ENCODE measurements at places on chromosomes 16 and 17. TPM values are rescaled to one million over a fixed set of nuclear protein-coding genes. Genes with fewer than 3 reads are reported as not detected.

- no peaks in the 10 kb centered on the region for H3K36me3 ChIP-seq
- no peak overlapping the region for H3K27ac ChIP-seq
- H3K4me1 ChIP-seq, result no peaks in the 10 kb centered on the region
- DNase-seq, result no peak
- peaks cover 7% of the 10 kb centered on the region for H3K27me3 ChIP-seq
Observed at GRCh38 chr17:37710344-37710886, 34.4 kb downstream of the HNF1B start.

GRCh38 chr17:43018932-43019331 is 3.3 kb downstream of the VAT1 start:
- H3K4me1 ChIP-seq, result peaks cover 26% of the 10 kb centered on the region
- DNase-seq, result no peak
- no peaks in the 10 kb centered on the region for H3K36me3 ChIP-seq
- peaks cover 3% of the 10 kb centered on the region for H3K27me3 ChIP-seq
- H3K4me3 ChIP-seq, result no peak overlapping the region

The ZNF500 gene
- polyA plus RNA-seq, result 4.4 TPM

DNA sequence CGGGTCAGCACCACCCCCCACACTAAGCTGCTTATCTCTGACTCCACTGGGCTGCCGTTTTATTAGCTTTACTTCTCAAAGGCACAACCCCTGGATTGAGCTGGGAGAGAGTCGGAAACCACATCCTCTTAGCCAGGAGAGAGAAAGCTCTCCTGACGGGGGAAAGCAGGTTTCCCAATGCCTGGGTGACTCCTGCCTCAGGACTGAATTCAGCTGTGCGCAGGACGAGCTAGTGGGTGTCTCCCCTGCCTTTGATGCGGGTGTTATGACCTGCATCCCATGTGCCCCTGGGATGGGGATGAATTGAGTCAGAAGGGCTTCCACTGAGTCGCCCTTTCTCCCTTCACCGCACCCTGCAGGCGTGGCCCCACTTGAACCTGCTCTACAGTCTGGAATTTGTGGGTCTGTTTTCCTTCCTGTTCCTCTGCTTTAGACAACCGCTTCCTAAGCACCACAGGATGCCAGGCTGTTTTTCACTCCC is 819.2 kb upstream of the EEF2KMT start:
- H3K27me3 ChIP-seq, result no peaks in the 10 kb centered on the region
- H3K4me1 ChIP-seq, result no peaks in the 10 kb centered on the region
- no peak for DNase-seq
- no peak overlapping the region for H3K27ac ChIP-seq
- H3K4me3 ChIP-seq, result no peak overlapping the region
- H3K36me3 ChIP-seq, result peaks cover 3% of the 10 kb centered on the region

The LDHD gene
- polyA plus RNA-seq, result 0.16 TPM

The CCT6B gene
- polyA plus RNA-seq, result not detected

DNA sequence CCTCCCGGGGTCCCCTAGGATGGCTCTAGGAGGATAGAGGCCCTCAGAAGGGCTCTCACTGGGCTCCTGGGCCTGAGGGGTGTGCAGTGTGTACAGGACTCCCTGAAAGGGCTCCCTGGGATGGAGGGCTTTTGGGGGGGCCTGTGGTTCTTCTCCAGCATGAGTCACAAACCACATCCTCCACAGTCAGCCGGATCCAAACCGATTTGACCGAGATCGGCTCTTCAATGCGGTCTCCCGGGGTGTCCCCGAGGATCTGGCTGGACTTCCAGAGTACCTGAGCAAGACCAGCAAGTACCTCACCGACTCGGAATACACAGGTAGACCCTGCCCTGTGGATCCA is 4.5 kb downstream of the TRPV2 start:
- peak overlapping the region; percentile 91 for H3K27ac ChIP-seq
- peak overlapping the region; percentile 10 for H3K4me3 ChIP-seq
- peak; percentile 18 for DNase-seq
- peaks cover 49% of the 10 kb centered on the region for H3K4me1 ChIP-seq
- H3K36me3 ChIP-seq, result peaks cover 12% of the 10 kb centered on the region

- H3K27me3 ChIP-seq, result peaks cover 5% of the 10 kb centered on the region
- no peaks in the 10 kb centered on the region for H3K36me3 ChIP-seq
- H3K4me3 ChIP-seq, result no peak overlapping the region
- no peaks in the 10 kb centered on the region for H3K4me1 ChIP-seq
Observed at GRCh38 chr16:73298562-73298961, 250.6 kb upstream of the ZFHX3 start.

- peaks cover 21% of the 10 kb centered on the region for H3K36me3 ChIP-seq
- H3K27ac ChIP-seq, result peak overlapping the region; percentile 59
- H3K27me3 ChIP-seq, result peaks cover 9% of the 10 kb centered on the region
- peaks cover 48% of the 10 kb centered on the region for H3K4me1 ChIP-seq
- DNase-seq, result no peak
- H3K4me3 ChIP-seq, result peak overlapping the region; percentile 96
Observed at GRCh38 chr17:1714427-1714979, 4.3 kb upstream of the TLCD2 start.

DNA sequence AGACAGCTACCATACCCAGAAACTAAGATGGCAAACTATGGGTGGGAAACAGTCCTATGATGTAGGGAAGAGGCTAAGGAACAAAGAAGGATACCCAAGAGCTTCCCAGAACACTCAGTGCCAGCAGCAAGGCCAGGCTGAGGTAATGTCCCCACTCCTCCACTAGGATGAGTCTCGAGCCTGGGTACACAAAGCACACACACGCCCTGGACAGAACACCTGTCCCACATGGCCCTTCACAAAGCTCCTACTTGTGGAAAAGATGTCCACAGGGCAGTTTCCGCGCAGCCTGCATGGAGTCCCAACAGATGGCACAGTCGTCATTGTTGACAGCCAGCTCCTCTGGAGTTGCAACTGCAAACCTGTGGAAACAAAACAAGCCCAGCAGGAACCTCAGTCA is 23.9 kb downstream of the AMFR start:
- peaks cover 42% of the 10 kb centered on the region for H3K36me3 ChIP-seq
- no peak overlapping the region for H3K4me3 ChIP-seq
- H3K27me3 ChIP-seq, result no peaks in the 10 kb centered on the region
- peaks cover 2% of the 10 kb centered on the region for H3K4me1 ChIP-seq
- no peak overlapping the region for H3K27ac ChIP-seq
- no peak for DNase-seq

DNA sequence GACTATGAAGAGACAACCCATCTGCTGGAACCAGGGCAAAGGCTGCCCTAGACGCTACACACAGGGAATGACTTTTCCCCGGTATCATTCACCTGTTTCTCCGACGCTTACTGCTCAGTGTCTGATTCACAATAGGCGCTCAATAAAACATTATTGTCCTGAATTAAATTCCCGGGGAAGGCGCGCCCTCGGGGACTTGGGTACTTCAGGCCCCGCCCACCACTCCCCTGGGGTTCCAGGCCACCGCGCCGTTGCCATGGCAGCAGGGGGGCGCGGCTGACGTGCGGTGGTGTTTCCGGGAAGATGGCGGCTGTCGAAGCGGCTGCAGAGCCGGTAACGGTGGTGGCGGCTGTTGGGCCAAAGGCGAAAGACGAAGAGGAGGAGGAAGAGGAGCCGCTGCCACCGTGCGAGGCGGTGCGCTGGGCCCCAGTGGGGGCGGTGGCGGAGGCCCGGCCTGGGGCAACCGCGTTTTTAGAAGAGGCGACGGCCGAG is at the start of gene RUNDC1:
RUNDC1 (plus strand) TSS at position 292 of the 492 bp plus-strand sequence; CDS start at position 304, 12 bp downstream.
- peaks cover 4% of the 10 kb centered on the region for H3K36me3 ChIP-seq
- peak within 1 kb of the TSS; percentile 97 for H3K4me3 ChIP-seq
- H3K4me1 ChIP-seq, result peaks cover 31% of the 10 kb centered on the region
- H3K27me3 ChIP-seq, result peaks cover 20% of the 10 kb centered on the region

GRCh38 chr16:54505549-54506213 is 219.1 kb upstream of the IRX3 start:
- H3K4me3 ChIP-seq, result no peak overlapping the region
- H3K4me1 ChIP-seq, result no peaks in the 10 kb centered on the region
- H3K36me3 ChIP-seq, result no peaks in the 10 kb centered on the region

DNA sequence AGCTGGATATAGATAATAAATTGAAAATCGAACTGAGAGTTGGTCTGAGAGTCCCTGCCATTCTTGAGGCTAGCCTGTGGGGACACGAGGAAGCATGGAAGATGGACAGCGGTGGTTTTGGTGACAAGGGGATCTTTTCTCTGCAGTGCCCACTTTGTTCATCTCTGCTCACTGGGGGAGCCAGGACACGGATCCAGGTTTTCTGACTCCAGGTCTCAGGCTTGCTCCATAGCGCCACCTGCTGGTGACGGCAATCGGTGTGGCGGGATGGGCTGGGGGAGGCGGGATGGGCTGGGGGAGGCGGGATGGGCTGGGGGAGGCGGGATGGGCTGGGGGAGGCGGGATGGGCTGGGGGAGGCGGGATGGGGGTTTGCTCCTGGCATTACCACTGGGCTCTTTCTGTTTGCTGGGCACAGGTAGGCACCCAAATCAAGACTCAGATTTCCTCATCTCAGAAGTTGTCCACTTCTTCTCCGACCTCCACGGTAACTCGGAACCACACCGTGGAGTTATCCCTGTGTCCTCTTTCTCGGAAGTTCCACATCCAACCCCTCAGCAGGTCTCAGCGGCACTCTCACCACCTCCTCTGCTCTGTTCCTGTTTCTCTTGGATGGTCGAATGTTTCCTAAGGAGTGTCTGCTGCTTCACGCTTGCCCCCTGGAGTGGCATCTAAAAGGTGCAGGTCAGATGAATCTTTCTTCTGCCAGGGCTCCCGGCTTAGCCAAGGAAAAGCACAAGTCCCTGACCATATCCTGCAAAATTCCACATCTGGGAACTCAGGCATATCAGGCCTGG is 142.4 kb downstream of the CYLD start:
- H3K4me3 ChIP-seq, result no peak overlapping the region
- no peaks in the 10 kb centered on the region for H3K4me1 ChIP-seq
- H3K27ac ChIP-seq, result no peak overlapping the region
- DNase-seq, result no peak
- H3K27me3 ChIP-seq, result peaks cover 5% of the 10 kb centered on the region

- DNase-seq, result peak; percentile 46
- no peaks in the 10 kb centered on the region for H3K4me1 ChIP-seq
- H3K36me3 ChIP-seq, result peaks cover 14% of the 10 kb centered on the region
- peaks cover 2% of the 10 kb centered on the region for H3K27me3 ChIP-seq
- no peak within 1 kb of the TSS for H3K4me3 ChIP-seq
Observed at GRCh38 chr16:3654249-3654991, at the start of gene DNASE1. TSS of gene DNASE1 (plus strand) at chr16:3654691. CDS start at chr16:3655374, 683 bp downstream.

- H3K27ac ChIP-seq, result no peak overlapping the region
- H3K36me3 ChIP-seq, result no peaks in the 10 kb centered on the region
- no peaks in the 10 kb centered on the region for H3K4me1 ChIP-seq
- no peak for DNase-seq
- no peaks in the 10 kb centered on the region for H3K27me3 ChIP-seq
Observed at GRCh38 chr16:22670044-22670536, 143.9 kb upstream of the HS3ST2 start.

The OTOP2 gene
- not detected for polyA plus RNA-seq

DNA sequence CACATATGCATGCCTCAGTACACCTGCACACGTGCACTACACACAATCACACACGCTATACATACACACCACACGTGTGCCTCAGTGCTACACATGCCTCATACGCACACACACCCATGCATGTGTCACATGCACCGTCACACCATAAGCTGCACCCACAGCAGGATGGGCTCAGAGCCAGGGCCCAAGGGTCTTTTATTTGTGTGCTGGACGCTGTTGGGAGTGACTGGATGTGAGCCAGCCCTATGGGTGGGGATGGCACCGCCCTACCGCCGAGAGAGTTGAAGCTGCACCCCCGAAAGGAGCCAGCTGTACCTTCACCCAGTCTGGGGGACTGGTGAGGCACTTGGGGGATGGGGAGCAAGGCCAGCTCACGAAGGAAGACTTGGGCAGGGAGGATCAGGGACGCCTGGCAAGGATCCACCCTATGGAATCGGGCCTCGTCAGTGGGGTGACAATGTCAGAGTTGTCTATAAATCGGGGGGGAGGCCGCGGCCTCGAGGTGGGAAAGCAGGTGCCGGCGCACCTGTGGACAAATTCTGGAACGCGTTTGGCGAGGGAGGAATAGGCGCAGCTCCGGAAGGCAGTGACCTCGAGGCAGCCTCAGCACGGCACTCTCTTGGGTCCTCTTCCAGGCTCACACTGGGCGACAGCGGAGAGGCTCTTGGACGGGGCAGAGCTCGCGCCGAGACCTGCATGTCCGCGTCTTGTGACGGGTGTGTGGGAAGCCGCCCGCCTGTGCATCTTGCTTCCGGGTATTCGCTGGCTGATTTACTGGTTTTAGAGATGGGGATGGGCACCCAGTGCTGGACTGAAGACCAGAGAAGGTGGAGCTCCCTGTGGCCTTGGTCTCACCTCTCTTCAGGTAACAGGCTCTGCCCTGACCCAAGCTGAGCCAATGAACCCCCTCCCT is 7.3 kb downstream of the RGS11 start:
- no peaks in the 10 kb centered on the region for H3K36me3 ChIP-seq
- no peak for DNase-seq
- no peak overlapping the region for H3K27ac ChIP-seq

- peak overlapping the region; percentile 7 for H3K27ac ChIP-seq
- H3K4me1 ChIP-seq, result peaks cover 94% of the 10 kb centered on the region
- no peak for DNase-seq
- no peaks in the 10 kb centered on the region for H3K27me3 ChIP-seq
Observed at GRCh38 chr17:14316126-14316832, 15.4 kb downstream of the HS3ST3B1 start.

The BIRC5 gene
- polyA plus RNA-seq, result 5.5 TPM

The DRG2 gene
- polyA plus RNA-seq, result 59.3 TPM

DNA sequence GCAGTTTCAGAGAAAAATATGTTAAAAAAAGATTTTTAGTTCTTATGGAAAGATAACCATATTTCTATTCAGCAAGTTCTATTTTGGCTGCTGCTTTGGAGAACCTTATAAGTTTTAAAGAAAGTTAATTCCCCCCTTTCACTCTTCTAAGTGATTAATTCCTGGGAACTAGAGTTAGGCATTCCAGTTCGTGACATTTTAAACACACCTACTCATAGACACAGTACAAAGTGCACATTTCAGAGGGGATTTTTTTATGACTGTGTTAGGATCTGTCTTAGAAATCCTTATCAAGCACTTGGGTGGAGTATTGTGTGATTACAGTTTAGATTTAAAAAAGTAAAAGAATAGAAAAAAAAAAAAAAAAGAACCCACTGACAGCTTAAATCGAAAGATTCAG is 3.5 kb upstream of the CDH11 start:
- H3K36me3 ChIP-seq, result peaks cover 1% of the 10 kb centered on the region
- peaks cover 14% of the 10 kb centered on the region for H3K27me3 ChIP-seq
- no peaks in the 10 kb centered on the region for H3K4me1 ChIP-seq
- no peak overlapping the region for H3K27ac ChIP-seq
- no peak overlapping the region for H3K4me3 ChIP-seq

DNA sequence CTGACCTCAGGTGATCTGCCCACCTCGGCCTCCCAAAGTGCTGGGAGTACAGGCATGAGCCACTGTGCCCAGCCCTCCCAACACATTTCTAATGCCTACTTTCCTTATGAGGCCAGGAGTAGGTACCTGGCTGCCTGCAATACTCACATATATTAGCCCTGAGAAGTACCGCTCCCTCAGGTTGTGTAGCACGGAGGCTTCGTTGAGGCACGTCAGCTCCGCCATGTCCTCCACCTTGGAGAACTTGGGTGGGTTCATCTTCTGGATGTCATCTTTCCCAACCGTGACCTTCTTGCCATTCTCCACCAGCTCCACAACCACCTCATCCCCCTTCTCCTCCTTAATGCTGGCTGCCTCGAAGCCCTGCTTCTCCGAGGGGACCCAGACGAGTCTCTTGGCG is 19.1 kb downstream of the MYH11 start:
- H3K4me1 ChIP-seq, result no peaks in the 10 kb centered on the region
- DNase-seq, result no peak
- no peak overlapping the region for H3K4me3 ChIP-seq
- H3K27me3 ChIP-seq, result peaks cover 2% of the 10 kb centered on the region

The SHCBP1 gene
- polyA plus RNA-seq, result not detected

All from immature natural killer cell (primary cell).